ENCODE measurements at places on chromosomes 11 and 22.

- no peak for DNase-seq
Observed at GRCh38 chr11:35236667-35237003, 97.7 kb downstream of the CD44 start.

- peak; percentile 57 for DNase-seq
Observed at GRCh38 chr11:128453444-128454336, 133.7 kb downstream of the ETS1 start.

GRCh38 chr22:48822278-48823233 is 1005.1 kb downstream of the BRD1 start:
- DNase-seq = no peak

DNA sequence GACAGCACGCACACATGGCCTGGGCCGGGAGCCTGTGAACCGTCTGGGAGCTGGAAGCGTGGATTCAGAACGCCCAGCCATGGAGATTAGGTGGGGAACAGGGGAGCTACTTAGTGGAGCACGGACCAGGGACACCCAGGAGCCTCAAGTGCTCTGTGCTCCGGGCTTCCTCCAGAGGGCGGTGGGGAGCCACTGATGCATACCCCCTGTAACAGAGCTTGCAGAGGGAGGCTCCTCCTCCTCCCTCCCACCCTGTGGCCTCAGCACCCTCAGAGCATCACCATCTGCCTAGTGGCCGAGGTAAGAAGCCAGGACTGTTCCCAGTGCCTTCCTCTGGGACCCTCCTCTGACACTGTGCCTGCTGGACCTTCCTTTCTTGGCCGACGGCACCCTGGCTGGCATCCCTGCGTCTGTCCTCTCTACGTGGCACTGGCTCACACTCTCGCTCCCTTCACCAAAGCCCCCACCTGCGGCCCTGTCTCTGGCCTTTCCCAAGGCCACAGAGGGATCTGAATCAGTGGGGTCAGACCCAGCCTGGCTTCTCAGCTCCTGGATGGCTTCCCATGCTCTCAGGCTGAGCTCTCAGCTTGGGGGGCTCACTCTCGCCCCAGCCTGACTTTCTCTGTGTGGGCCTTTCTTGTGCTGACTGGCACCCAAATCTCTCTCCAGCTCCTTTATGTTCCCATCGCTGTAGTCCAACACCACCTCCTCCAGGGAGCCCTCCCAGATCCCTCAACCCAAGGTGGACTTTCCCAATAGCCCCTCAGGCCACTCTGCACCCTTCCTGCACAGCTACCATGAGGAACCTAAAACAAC is 780.9 kb downstream of the BRD1 start:
- DNase-seq = no peak

- no peak for DNase-seq
Observed at GRCh38 chr11:119537306-119538253, 114.6 kb upstream of the THY1 start.

GRCh38 chr11:9530020-9530621 is 43.3 kb upstream of the WEE1 start:
- no peak for DNase-seq

GRCh38 chr11:58928107-58928499 is 11.2 kb upstream of the GLYATL1 start:
- DNase-seq = no peak

DNA sequence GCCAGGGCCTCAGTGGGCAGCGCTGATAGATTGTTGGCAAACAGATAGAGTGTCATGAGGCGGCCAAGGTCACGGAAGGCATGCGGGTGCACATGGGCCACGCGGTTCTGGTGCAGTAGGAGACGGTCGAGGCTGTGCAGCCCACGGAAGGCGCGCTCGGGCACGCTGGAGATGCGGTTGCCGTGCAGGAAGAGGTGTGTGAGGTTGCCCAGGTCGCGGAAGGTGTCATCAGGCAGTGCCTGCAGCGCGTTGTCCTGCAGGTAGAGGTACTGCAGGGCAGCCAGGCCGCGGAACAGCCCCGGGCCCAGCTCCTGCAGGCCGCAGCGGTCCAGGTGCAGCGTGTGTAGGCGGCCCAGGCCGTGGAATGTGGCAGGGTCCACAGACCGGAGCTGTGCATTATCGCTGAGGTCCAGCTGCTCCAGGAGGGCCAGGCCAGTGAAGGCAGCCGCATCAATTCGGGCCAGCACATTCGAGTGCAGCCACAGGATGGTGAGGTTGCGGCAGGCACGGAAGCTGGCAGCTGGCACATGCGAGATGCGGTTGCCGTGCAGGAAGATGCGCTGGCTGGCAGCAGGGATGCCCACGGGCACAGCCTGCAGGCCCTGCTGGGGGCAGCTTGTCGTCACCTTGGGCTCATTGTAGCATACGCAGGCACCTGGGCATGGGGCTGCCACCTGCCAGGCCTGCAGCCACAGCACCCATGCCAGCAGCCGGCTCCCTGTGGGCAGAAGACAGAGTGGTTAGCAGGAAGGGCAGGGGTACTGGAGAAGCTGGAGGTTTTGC is 25.5 kb downstream of the RTN4R start:
- no peak for DNase-seq

DNA sequence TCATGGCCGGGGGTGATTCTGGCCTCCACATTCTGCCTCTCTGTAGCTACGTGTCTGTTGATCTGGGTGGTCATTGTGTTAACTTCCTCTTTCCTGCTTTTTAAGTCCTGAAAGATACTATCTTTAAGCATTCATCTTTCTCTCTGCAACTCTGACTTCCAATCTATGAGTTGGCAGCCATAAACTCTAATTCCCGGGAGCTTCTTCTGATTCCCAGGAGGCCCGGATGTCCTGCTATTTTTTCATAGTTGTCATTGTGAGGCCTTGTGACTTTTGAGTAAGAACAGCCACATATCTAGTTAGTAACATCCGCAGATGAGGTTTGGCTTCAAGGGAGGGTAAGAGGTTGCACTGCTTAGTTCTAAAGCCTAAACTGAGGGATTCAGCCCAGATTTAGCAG is 107.8 kb downstream of the SYN3 start:
- DNase-seq = no peak

GRCh38 chr11:61918251-61918937 is 1.0 kb upstream of the RAB3IL1 start:
- no peak for DNase-seq

- DNase-seq = no peak
Observed at GRCh38 chr22:49850021-49850911, 3.4 kb upstream of the ZBED4 start.

DNA sequence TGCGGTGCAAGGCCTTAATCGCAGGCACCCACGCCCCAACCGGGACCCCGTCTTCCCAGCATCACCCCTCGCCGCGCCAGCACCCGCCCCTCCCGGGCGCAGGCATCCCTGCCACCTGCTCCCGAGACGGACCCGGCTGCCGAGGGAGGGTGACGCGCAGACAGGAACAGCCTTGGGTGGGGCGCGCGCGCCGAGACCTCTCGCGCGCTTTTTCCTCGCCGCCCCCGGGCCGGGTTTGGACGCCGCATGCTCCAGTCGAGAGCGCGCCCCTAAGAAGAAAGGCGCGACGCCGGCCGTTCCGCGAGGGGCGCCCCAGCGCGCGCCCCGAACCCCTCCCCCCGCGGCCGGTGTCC is 504 bp downstream of the CFL1 start:
- DNase-seq = no peak

DNA sequence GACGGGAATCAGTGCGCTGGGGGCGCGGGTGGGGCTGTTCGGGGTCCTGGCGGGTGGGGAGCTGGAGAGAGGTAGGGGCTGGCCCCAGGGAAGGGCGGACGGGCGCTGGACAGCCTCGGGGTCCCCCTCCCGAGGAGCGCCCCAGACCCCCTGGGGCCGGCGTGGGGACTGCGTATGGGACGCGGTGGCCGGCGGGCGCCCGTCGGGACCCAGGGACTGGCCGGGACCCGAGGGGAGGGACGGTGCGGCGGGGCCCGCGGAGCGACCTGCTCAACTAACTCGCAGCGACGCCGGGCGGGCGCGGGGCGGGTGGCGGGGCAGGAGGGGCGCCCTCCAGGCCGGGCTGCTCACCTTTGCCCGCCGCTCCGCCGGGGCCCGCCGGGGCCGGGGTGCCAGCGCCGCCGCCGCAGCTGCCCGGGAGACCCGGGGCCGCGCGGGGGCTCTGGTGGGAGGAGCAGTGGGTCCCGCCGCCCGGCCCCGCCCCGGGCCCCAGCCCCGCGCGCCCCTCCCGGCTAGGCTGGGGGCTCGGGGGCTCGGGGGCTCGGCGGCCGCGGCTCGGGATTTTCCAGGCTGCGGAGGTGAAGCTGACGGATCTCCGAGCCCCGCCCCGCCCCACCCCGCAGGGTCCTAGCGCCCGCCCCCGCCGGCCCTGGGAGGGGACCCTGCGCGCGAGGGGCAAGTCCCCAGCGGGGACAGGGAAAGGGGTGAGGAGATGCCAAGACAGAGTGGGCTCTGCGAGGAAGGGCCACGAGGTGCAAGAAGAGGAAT is 12.3 kb downstream of the STARD10 start:
- DNase-seq = no peak

DNA sequence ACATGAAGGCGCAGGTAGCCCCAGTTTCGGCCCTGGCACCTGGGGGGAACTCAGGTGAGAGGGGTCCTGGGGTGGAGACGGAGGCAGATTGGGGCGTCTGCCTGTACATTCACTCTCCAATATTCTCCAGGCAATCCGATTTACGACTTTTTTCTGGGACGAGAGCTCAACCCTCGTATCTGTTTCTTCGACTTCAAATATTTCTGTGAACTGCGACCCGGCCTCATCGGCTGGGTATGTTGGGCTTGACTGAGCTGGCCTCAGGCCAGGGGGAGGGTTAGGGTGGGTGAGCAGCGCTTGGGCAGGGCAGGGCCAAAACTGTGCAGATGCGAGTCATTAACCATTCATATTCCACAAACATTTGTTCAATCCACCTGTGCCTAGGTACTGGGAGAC is 1.7 kb downstream of the TM7SF2 start:
- no peak for DNase-seq

- no peak for DNase-seq
Observed at GRCh38 chr11:130551388-130551787, 102.9 kb downstream of the ADAMTS15 start.
